ENCODE measurements at places on chromosomes 13 and 19. TPM values are rescaled to one million over a fixed set of nuclear protein-coding genes. Genes with fewer than 3 reads are reported as not detected.

Gene ZNF418
- 13.6 TPM for total RNA-seq

- peak; percentile 86 for DNase-seq
Observed at GRCh38 chr19:43784241-43784980, 3.6 kb upstream of the KCNN4 start.

DNA sequence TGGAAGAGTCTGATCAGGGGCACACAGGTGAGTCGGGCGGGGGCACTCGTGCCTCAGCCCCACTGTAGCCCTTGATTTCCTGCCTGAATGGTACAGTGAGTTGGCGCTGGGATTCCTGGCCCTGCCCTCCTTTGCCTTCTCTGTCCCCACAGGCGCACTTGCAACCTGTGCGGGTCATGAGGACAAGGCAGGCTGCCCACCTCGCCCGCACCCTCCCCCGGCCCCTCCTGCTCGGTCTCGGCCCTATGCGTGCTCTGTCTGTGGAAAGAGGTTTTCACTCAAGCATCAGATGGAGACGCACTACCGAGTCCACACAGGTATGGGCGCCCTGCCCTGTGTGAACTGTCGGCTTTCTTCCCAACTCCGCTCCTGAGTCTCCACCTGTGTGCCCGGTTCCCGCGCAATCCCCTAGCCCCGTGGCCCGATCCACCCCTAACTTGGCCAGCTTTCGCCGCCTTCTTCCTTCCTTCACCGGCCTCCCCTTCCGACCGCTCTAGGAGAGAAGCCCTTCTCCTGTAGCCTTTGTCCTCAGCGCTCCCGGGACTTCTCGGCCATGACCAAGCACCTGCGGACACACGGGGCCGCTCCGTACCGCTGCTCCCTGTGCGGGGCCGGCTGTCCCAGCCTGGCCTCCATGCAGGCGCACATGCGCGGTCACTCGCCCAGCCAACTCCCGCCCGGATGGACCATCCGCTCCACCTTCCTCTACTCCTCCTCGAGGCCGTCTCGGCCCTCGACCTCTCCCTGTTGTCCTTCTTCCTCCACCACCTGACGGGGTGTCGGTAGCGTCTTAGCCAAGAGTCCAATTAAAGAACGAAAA, 1.6 kb upstream of the KMT2B start:
- no peak for DNase-seq

DNA sequence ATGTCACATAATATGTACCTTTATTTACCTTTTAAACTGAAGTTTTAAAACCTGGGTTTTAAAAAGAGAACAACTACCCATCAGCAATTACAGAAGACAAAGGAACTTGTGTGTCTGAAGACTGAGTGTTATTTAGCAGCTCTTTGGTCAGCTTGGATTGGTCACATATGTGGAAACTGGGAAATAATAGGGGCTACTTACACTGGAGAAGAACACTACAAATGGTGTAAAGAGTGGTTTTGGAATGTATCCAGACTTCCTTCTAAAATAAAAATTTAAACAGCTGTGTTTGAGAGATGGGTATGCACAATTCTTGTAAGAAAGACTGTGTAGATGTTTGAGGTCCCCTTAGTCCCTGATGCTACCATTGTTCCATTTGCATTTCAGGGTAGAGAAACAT, 13.3 kb downstream of the TNFRSF19 start:
- DNase-seq = no peak

GRCh38 chr19:4971424-4971793, 2.5 kb downstream of the KDM4B start:
- DNase-seq = no peak

DNA sequence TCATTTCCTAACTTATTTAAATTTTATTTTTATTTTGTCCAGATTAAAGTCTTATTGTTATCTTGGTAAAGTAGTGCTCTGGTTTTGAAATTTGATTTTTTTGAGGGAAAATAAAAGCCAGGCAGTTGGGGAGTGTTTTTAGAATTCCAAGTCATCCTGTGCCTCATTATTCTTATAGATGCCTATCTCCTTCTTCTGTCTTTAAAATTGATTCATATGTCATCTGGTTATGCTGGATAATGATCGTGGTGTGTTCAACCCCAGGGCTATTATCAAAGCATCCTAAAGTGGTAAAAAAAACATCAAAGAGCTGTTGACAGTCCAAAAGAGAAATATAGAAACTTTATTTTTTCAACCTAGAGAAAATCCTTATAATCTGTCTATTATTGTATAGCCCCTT, 6.0 kb upstream of the FNDC3A start:
- no peak for DNase-seq

- no peak for DNase-seq
Observed at GRCh38 chr19:18788529-18789421, 2.3 kb downstream of the COMP start.

DNA sequence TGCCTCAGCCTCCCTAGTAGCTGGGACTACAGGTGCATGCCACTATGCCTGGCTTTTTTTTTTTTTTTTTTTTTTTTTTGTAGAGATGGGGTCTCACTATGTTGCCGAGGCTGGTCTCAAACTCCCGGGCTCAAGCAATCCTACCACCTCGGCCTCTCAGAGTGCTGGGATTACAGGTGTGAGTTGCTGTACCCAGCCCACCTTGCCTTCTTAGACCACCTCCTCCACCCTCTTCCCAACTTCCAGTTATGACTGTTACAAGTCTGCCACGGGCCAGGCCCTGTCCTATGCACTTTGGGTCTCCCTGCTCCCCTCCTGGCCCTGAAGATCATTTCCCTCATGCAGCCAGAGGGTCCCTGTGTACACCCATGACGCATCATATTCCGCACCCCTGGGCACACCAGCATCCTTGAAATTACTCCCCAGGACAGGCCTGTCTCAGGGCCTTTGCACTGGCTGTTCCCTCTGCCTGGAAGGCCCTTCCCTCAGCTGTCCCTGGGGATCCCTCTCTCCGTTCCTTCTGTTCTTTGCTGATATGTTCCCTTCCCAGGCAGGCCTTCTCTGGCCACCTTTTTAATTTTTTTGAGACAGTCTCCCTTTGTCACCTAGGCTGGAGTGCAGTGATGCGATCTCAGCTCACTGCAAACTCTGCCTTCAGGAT, 3.0 kb downstream of the LGALS4 start:
- DNase-seq = no peak

DNA sequence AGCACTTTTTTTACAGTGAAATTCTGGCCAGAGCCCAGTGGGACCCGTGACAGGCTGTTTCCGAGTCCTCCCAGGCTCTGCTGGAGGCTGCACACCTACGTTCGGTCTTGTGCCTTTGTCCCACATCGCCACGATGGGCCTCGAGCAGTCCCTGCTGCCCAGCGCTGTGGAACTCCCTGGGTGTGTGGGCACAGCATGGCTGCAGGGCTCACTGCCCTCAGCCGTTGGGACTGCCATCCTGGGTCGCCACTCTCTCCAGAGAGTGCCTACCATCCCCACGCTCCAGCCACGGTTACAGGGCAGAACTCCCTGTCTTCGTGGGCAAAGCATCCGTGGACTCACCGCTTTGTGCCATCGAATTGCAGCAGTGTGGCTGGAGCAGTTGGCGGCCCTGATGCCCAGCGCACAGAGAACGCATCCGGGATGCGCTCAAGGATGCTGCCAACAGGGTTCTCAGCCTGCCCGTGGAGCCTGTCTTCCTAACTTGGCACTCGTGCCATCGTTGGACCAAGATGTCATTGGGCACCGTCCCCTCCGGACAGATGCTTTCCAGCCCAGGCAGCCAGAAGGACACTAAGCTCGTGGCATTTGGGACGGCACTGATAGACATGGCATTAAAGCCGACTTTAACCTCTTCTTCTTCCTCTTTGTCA, 85.0 kb upstream of the ARHGEF7 start:
- no peak for DNase-seq

DNA sequence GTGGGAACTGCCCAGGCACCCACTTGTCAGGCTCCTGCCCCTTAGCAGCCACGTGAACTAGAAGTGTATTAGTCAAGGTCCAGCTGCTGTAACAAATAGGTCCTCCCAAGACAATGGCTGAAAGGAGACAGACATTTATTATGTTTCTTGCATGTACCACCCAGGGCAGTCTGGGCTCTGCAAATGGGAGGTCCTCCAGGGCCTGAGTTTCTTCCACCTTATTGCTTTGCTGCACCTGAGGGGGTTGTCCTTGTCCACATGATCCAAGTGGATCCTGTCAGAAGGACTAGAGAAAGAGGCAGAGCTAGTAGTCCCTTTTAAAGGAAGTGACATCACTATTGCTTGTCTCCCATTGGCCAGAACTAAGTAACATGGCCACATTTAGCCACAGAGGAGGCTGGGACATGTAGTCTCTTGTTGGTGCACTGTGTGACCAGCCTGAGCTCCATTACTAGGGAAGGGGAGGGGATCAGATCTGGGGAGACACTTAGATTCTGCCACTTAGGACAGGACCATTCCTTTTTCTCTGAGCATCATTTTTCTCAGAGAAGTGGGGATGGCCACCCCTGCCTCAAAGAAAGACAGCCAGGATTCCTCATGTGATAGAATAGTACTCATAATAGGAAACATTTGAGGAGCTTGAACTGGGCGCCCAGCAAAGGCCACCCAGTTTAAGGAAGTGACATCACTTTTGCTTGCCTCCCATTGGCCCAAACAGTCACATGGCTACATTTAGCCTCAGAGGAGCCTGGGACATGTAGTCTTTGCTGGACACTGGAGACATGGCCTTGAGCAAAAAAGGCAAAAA, 15.1 kb downstream of the CC2D1A start:
- peak; percentile 38 for DNase-seq

DNA sequence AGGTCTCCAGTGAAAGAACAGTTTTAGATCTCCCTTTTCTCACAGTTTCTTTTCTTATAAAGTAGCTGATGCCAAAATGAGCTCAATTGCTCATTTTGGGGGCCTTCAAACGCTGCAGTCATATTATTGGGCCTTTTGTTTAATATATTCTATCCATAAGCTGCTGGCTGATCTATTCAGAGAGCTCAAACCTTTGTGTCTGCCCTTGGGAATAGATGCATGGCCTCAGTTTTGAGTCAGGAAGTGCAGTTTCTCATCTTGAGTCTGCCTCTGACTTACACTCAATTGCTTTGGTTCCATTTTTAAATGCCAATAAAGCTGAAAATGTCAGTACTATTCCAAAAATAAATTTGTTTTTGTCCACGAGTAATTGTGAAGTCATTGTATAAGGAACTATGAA, 468.9 kb downstream of the KLF12 start:
- no peak for DNase-seq

DNA sequence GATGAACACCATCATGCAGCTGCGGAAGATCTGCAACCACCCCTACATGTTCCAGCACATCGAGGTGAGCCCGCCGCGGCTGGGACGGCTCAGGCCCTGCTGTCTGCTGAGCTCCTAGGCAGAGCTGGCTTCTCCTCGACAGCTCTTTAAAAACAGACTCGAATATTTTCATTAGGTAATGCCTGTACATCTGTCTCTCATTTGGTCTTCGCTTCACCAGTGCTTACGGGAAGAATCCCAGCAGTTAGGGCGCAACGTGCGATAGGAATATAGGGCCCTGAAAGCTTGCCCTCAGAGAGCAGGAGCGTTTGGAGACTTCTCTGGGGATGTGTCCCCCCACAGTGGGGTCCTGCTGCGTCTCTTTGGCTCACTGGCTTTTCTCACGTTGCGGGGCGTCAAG, 63.8 kb upstream of the LDLR start:
- no peak for DNase-seq

- DNase-seq = no peak
Observed at GRCh38 chr19:55554741-55555152, 9.4 kb upstream of the SBK3 start.
